ENCODE measurements at places on chromosomes 12 and 14. TPM values are rescaled to one million over a fixed set of nuclear protein-coding genes. Genes with fewer than 3 reads are reported as not detected.

Gene CIDEB
- total RNA-seq: 5.8 TPM

Gene CD69
- 0.64 TPM for total RNA-seq

Gene KIF26A
- total RNA-seq: 4.5 TPM

Gene PZP
- total RNA-seq: not detected

DNA sequence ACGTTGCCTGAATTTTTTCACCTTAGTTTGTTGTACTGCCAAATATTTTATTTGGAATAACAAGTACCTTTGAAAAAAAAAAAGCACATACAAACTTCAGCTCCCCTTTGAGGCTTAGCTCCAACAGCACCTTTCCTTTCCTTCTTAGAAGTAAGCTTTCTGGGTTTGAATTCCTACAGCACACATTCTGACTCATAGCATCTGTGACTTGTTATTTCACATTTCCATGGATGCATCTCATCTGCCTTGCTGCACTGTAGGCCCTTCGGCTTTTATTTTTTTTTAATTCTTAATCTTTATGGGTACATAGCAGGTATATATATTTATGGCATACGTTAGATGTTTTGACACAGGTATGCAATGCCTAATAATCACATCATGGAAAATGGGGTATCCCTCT, 7.2 kb downstream of the LGALS3 start:
- no peak for DNase-seq

GRCh38 chr14:43172899-43173548, 1334.1 kb downstream of the FSCB start:
- DNase-seq: no peak

GRCh38 chr12:88035907-88036289, 6.7 kb upstream of the C12orf50 start:
- no peak for DNase-seq

GRCh38 chr12:89230376-89231315, 121.7 kb downstream of the DUSP6 start:
- no peak for DNase-seq

DNA sequence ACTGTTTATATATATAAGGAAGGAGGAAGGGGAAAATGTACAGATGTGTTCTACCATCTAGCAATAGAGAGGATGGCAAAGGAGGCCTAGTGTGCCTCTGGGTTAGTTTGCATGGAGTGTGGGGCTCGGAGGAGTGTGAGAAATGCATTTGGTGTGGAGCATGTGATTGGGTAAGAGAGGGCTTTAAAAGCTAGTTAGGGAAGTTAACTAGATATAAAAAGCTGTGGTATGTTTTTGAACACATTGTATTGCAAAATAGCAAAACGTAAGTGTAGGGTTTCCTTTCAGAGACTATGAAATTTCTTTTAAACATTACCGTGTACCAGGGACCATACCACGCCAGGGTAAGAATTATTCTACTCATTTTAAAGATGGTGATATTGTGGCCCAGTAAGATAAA, 53.3 kb upstream of the STXBP6 start:
- no peak for DNase-seq

GRCh38 chr12:84408936-84409335, 503.7 kb downstream of the SLC6A15 start:
- DNase-seq: no peak

- DNase-seq: no peak
Measured at GRCh38 chr14:101442451-101442850, 118.8 kb upstream of the DIO3 start.

DNA sequence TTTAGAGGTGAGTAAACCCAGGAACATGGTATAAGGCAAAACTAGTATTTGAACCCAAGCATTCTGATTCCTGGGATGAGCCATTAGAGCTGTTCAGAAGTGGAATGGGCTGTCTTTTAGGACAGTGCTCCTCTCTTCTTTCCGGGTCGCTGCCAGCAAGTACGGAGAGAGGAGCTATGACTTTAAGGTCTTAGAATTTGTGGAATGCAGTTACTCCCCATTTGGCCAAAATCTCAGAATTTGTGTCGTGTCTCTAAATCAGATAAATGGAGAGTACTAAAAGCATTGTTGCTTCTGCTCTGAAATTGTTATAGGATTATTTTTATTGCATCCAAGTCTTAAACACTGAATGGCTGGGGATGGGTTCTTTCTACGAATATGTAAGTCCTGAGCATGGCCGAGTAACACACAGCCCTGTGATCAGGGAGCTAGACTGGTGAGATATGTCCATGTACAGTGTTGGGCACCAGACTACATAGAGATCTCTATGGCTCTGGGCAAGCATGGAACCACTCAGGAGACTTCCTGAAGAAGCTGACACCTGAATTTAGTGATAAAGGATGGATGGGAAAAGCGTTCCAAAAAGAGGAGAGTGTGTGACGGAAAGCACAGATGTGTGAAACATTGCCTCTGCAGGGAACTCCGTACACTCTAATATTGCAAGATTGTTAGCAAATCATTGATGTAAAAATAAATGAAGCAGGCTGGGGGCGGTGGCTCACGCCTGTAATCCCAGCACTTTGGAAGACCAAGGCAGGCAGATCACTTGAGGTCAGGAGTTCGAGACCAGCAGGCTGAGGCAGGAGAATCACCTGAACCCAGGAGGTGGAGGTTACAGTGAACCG, 184.7 kb downstream of the SRGAP1 start:
- DNase-seq: no peak

DNA sequence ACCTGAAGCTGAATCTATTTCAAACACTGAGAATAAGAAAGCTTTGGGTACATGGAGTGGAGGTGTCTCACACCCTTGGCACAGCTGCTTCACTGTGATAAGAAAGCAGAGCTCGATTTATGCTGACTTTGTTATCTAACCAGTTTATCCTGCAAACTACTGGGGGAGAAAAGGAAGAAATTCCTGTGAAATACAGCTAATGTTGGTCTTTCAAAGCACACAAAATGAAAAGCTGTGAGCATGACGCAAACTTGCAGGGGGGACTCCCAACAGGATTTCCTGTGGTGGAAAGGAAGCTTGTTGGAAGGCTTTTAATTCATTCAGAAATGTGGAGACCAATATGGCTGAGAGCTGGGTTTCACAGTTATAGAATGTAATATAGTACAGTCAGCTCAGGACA, 53.4 kb downstream of the SRGAP1 start:
- no peak for DNase-seq

GRCh38 chr14:58712357-58712756, 74.6 kb downstream of the DACT1 start:
- no peak for DNase-seq

DNA sequence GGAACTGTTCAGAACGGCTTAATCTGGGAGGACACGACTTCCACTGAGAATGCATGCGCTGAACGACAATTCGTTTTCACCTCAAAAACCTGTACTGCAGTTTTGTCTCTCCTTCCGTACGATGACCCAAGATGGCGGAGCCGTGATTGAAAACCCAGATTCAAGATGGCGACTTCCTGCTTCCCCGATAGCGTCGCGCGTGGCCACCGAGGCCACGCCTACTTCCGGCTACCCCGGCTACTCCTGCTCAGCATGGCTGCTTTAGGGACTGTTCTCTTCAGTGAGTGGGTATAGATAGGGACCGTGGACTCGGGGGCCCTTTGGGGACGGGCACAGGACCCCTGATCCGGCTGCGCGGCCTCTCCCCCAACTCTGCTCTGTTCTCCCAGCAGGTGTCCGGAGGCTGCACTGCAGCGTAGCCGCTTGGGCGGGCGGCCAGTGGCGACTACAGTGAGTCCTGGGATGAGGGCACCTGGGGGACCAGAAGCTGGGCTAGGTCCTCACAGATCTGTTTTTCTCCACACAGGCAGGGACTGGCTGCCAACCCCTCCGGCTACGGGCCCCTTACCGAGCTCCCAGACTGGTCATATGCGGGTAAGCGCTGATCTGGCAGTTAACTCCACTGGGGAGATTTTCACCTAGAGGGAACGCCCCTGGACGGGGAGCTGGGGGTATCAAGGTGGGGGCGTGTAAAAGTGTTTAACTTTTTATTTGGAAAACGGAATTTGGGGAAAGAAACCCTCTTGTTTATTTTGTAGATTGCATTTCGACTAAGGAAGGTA, at the start of gene MRPL52:
Gene MRPL52, plus strand, starts transcription at position 227 of the 782 bp plus-strand sequence. Its CDS starts 26 bp downstream, at position 253.
- DNase-seq: peak; percentile 93

DNA sequence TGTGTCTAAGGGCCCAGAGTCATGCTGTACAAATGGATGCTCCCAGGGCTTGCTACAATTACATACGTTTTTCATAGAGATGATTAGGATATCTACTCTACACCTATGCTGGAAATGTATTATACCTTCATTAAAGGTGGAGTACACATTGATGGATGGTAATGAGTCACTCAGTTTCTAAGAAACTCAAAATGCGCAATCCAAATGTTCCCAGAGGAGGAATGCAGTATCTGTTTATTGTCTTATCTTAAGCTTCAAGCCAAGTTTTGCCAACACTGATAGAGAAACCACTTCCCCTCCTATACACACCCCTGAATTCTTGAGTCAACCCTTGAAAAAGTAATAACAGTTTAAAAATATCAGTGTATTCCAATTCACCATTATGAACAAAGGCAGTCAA, 266.6 kb upstream of the FAR2 start:
- DNase-seq: no peak

- no peak for DNase-seq
Measured at GRCh38 chr12:90954921-90955320, at the start of gene CCER1. Gene CCER1, minus strand, starts transcription at chr12:90955176. Its CDS starts 434 bp downstream, at chr12:90954742.
